ENCODE measurements at places on chromosomes 7 and 10.
A peak's percentile ranks its signal among the peaks of the same experiment; 100 is the strongest.

GRCh38 chr7:124366118-124366517 is 333.3 kb upstream of the TMEM229A start:
- DNase-seq, result no peak

- no peak for DNase-seq
These were observed 18.9 kb downstream of the INSIG1 start for GRCh38 chr7:155316427-155317113.

DNA sequence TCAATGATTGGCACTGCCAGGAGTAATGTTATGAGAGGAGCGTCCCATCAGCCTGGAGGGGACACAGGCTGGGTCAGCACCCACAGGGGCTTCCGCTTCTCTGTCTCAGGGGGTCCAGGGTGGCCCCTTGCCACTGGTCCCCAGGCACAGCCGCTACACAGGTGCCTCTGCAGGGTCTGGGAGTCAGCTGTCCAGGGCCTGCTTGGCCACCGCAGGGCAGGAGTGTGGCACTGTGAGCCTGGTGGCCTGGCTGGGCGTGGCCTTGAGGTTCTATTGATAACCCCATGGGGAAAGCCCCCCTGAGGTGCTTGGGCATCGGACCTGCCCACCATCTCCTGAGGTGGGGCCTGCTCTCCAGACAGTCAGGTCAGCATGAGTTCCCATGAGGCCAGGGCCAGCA is 136.6 kb downstream of the LHPP start:
- DNase-seq, result no peak

GRCh38 chr10:119651514-119652360 is 557 bp downstream of the BAG3 start:
- DNase-seq, result peak; percentile 41

- DNase-seq, result peak; percentile 20
These were observed 5.0 kb downstream of the ZYX start for GRCh38 chr7:143385891-143386781.

GRCh38 chr7:28630350-28630749 is 218.0 kb downstream of the CREB5 start:
- DNase-seq, result no peak

DNA sequence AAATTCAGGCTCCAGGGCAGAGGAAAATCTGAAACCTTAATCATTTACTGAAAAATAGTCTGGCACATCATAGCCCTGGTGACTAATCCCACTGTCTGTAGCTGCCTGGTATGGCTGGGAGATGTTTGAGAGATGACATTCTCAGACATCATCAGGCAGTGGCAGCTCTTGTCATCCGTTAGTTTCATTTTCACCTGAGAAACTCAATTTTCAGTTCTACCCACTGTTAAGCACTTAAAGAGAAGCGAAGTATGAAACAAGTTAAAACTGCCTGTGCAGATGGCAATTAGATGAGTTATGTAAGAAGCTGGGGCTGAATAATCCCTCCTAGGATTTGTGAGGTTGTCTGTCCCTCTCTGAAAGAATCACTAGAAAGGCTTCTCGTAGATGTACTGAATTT is 150.2 kb downstream of the NSUN6 start:
- peak; percentile 26 for DNase-seq

- no peak for DNase-seq
These were observed 48.0 kb upstream of the DAGLB start for GRCh38 chr7:6495597-6496262.

DNA sequence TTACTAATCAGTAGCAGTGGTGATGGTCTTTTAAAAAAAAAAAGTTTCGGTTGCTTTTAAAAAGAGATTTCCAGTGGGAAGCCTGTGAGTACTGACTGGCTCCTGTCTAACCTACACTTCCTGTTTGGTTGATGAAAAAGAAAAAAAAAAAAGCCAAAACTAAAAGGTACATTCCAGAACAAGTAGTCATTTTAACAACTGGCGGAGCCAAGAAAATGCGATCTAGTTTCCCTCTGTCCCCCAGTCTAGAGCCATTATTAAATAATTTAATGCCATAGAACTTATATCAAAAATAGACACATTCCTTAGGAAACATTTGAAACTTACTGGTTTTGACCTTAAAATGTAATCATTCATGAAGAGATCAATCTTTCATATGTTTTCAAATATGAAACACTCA is 254.2 kb upstream of the C7orf33 start:
- no peak for DNase-seq

DNA sequence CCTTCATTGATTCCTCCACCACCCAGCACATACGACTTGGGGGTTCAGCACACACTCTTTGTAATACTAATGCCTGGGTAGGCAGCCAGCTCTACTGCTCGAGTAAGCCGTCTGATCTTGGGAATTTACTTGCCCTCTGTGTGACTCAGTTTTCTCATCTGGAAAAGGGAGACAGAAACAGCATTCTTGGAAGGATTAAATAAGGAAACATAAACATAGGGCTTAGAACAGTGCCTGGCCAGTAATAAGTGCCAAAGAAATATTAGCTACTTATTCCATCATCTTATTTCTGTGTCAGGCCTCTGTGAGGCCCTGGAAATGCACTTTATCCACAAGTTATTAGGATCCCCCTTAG is 130.1 kb downstream of the TNS3 start:
- no peak for DNase-seq

DNA sequence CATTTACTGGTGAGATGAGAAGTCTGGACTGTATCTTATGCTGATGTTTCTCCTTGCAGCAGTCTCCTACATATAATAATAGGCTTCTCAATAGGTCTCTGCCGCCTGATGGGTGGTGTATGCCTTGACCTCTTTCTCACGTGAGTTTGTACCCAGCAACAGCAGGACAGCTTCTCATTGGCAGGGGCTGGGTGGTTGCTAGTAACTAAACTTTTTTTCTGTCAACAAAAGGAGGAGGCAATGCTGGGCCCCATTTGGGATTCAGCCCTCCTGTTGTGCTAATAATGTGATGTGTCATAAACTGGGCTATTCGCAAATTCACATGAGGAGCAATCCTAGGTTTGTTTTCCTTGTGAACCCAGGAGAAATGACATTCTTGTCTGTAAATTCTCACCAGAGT is 533.6 kb downstream of the GATA3 start:
- DNase-seq, result no peak

GRCh38 chr7:128100949-128101713 is 69.9 kb upstream of the LRRC4 start:
- no peak for DNase-seq

GRCh38 chr7:95897557-95898251 is 125.3 kb downstream of the DYNC1I1 start:
- no peak for DNase-seq

GRCh38 chr7:16034353-16034752 is 347.9 kb upstream of the MEOX2 start:
- DNase-seq, result no peak

GRCh38 chr7:19376538-19376937 is 231.3 kb upstream of the FERD3L start:
- no peak for DNase-seq

DNA sequence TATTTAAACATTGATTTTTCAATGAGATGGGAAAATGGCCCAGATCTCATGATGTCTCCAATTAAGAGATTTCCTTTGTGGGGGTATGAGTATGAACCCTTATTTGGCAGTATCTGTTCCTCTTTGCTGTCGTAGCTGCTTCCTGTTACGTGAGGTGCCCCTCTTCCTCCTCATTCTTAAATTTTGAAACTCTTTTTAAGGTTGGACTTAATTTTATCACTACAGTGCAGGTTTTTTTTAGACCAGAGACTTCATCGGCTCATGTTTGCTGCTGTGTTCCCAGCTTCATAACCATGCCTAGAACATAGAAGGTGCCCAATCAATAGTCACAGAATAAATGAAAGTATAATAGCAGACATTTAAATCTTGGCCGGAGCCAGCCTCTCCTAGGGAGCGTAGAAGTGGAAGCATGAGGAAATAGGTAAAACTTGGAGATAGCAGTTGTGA is 2.4 kb downstream of the MIOS start:
- DNase-seq, result peak; percentile 66

GRCh38 chr7:471866-472639 is 47.6 kb downstream of the PDGFA start:
- no peak for DNase-seq

- no peak for DNase-seq
These were observed 878 bp downstream of the GLRX3 start for GRCh38 chr10:130137090-130137448.

DNA sequence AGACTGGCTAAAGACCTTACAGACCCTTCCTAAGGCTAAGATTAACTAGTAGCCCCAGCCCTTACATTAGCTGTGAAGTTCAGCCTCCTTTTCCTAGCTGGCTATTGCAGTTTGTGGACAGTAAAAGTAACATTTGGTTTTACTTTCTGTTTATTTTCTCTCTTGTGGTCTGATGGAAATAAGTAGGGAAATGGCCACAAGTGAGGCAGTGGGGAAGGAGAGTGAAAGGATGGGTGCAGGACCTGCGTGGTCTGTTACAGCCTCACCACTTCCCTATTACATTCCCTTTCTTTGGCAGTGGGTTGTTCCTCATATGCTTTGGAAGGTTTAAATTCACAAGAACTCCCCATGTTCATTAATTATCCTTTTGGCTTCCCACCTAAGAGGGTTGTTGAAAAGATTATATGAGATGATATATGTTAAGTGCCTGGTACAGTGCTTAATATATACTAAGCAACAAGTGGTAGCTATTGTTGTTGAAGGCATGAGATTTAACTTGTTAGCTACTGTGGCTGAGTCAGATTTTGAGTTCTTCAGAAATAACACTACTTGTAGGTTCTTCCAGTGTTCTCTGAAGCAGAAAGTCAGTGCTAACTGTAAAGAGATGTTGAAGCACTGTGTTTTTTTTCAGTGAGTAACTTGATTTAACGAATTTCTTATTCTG is 181.7 kb downstream of the ST7 start:
- DNase-seq, result no peak

- DNase-seq, result no peak
These were observed 409.3 kb downstream of the RPS24 start for GRCh38 chr10:78442836-78443550.

- no peak for DNase-seq
These were observed 78.3 kb downstream of the LRRC17 start for GRCh38 chr7:102991077-102991539.

- DNase-seq, result no peak
These were observed 20.1 kb upstream of the ITPRID1 start for GRCh38 chr7:31493714-31494181.

DNA sequence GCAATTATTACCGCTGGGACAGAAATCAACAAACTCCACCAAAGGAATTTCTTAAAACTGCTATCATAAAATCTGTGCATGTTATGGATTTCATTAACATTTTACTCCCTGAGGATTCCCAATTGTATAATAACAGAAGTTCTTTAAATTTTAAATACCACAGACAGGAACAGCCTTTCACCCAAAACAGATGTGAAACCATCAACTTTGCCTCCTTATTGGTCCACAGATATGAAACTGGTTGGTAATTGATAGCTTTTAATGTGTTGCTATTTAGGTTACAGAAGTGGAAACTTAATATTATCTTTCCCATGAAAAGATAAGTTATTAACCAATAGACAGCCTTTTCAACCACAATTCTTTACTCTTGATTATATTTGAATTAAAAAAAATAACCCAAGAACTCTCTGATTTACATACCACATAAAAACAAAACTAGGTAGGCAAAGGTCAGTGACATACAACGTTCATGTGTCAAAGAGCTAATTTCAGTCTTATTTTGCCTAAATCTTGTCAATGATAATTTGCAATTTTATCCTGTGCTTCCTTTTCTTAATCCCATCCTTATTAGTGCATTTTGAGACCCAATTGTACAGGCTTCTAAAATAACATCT is 90.0 kb downstream of the NRP1 start:
- no peak for DNase-seq

DNA sequence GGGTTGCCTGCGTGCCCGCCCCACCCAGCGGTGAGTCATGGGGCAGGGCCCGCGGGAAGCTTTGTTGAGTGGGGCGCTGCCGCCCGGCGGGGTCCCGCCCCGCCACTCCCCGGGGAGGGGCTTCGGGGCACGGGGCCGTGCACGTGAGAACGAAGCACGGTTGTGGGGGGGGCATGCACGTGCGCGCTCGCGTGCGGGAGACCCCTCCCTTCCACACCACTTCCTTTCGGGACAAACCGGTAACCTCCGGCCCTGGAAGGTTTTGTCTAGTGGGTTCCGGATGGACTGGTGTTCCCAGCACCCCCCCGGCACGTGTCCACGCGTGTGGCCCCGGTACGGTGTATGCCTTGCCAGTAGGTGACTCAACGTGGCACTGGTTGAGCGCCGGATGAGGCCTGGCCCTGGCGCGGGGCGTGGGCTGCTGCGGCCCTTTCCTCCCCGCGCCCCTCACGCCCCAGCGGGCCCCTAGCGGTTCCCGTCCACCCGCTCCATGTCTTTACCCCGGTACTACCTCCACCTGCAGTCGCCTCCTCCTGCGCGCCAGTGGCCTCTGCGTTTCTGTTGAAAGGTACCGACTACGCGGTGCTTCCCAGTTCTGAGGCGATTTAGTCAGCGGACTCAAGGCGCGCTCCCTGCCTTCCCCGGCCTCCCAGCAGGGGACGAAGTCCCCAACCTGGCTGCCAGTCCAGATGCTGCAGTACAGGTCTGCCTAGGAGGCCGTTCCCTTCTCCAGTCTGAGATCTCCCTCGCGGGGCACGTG is 3.1 kb downstream of the ADIRF start:
- DNase-seq, result peak; percentile 89

DNA sequence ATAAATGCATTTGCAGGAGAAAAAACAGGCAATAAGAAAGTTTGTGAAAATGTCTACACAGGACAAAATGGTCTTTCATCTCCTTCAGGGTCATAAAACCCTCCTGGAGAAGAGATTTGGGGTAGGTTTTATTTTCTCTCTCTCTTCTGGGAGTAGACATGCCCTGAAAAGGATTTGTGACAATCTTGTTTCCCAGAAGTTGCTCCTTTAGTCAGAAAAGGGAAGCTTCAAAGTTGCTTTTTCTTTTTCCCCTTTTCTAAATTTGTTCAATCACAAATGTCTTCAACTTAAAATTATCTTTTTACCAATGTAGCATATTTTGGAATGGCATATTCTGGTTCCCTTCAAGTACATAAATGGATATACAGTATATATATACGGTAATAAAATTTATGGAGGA is 9.4 kb upstream of the ANKRD22 start:
- no peak for DNase-seq

GRCh38 chr7:18515067-18515466 is 19.5 kb downstream of the HDAC9 start:
- no peak for DNase-seq

DNA sequence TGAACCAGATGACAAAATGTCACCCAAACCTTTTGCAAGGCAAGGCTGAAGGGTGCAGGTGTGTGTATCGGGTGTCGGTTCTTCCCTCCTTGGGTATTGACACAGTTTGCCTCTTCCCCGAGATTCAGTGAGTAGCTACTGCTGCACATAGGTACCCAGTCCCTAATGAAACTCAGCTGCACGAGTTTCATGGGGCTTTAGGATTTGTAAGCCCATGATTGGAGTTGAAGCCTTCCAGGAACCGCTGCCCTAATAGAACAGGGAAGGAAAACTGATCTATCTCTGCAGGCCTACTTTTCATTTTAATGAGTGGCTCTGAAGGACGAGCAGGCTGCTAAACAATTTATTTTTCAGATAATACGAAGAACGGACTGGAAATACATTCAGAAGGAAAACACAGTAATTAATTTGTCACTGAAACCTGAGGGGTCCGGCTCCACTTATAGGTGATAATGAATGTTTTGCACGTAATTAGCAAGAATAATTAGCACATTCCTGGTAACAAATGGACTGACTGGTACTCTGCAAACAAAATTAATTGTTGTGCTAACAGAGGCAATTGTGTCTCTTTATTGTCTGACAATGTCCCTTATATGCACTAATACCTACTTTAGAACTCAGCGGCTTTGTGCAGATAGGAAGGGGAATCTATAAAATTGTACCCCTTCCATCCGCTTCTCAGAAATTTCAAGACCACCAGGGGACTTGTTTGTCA is 49.6 kb upstream of the FZD8 start:
- no peak for DNase-seq
